Motor neuron (in vitro differentiated cells): ENCODE measurements at places on chromosomes 1 and 21. TPM values are rescaled to one million over a fixed set of nuclear protein-coding genes. Genes with fewer than 3 reads are reported as not detected.

The HES2 gene
- total RNA-seq, result 0.14 and 0.21 TPM in 2 replicates

The APOBEC4 gene
- total RNA-seq, result 1.3 TPM in 2 replicates

The GFI1 gene
- 0.28 TPM in 1 of 2 replicates, not detected in the other for total RNA-seq

The ZNF648 gene
- total RNA-seq, result not detected in 2 replicates

The CYB5RL gene
- 4.6 and 6.7 TPM in 2 replicates for total RNA-seq

The SH3BP5L gene
- total RNA-seq, result 12.3 and 13.9 TPM in 2 replicates

The KAZN gene
- 16.9 and 19.8 TPM in 2 replicates for total RNA-seq

The VWA5B1 gene
- 0.21 and 0.23 TPM in 2 replicates for total RNA-seq

The RBM11 gene
- total RNA-seq, result not detected in 2 replicates

- ATAC-seq, result no peak
Measured at GRCh38 chr21:16770266-16770665, 742.6 kb upstream of the CXADR start.

DNA sequence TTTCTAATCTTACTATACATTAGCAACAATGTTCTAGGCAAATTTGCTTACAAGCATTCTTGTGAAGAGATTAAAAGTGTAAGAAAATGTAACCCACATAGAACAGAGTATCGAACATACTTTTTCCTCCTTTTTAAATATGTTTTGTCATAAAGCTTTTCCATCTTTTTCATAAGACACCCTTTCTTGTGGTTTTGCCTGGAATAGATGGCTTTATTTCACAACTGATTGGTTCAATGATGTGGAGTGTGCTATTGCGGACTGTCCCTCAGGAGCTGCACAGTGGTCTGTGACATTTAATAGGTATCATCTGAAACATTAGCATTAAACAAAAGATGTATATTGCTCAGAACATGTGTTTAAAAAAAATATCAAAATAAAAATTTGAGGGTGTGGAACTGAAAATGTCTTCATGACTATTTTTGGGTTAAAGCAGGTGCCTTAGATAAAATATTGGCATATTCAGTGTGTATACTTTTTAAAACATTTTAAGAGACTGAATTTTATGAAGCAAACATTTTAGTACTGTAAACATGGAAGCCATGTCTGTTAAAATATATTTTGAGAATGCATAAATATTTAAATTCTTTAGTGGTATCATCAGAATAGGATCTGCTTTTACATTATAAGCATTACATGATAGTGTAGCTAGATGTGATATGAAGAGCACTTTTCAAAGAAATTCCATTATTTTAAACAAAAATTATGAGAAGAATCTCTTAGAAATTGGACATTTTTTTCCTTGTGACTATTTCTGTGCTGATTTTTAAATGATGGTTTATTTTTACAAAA, 48.3 kb upstream of the C1orf146 start:
- no peak for ATAC-seq

GRCh38 chr1:243254233-243254926, 701 bp downstream of the CEP170 start:
- ATAC-seq, result peak; percentile 2

DNA sequence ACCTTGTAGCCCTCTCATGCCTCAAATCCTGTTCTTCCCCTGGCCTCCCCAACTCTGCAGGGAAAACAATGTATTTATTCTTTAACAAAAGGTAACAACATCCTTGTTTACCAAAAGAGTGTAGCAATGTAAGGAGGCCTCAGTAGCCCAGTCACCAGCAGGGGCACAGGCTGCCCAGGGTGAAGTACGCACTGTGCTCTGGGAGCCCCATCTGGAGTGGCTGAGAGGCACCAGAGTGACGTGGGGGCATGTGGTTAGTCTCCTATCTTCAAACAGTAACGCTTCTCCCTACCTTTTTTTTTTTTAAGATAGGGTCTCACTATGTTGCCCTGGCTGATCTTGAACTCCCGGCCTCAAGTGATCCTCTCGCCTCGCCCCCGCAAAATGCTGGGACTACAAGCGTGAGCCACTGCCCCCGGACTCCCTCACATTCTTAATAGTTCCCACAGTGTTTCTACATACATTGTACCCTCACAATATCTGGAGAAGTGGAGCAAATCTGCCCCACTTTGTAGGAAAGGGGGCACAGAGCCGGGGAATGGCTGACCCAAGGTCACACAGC, 51.3 kb upstream of the ECE1 start:
- no peak for ATAC-seq

- ATAC-seq, result no peak
Measured at GRCh38 chr21:35142036-35142815, 93.1 kb upstream of the RUNX1 start.

DNA sequence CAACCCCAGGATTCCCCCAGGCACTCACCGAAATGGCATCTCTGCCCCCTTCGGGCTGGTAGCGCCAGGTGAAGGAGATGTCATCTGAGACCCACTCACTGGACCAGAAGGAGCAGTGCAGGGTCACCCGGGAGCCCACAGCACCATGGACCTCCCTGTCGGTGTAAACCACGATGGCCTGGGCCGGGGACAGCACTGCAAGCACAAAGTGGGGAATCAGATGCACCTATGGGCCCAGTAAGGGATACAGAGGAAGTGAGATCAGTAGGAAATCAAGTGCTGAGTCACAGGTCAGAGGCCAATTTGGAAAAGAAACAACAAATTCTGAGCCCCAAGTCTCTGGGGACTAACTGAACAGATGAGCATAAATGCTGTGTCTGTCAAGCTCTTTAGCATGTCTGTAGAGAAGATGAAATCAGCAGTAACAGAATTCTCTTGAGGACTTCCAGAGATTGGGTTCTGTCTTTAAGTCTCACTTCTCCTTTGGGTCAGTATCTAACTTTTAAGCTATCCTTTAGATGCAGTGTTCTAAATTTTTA, 2.5 kb downstream of the MPZ start:
- no peak for ATAC-seq

- ATAC-seq, result no peak
Measured at GRCh38 chr1:21564521-21565095, 55.4 kb downstream of the ALPL start.

DNA sequence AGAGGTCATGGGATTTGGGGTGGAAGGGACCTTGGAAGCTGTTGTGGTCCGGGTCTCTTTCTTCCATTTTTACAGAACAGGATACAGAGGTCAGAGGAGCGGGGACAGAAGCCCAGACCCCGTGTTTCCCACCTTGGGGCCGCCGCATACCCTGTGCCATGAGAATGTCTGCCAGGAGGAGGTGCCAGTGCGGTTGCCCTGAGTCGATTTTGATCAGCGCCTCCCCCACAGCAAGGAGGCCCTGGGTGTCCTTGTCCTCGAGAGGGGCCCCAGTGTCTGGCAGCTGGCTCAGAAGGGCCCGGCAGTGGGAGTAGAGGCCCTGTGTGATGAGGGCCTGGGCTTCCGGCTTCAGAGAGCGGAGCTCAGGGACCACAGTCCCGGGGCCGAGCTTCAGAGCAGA, 12.3 kb upstream of the MMEL1 start:
- no peak for ATAC-seq
